Frontal cortex (tissue), 4 donors: ENCODE measurements at places on chromosomes 2 and 18. TPM values are rescaled to one million over a fixed set of nuclear protein-coding genes. Genes with fewer than 3 reads are reported as not detected.

The GALR1 gene
- total RNA-seq: under 0.01 TPM

DNA sequence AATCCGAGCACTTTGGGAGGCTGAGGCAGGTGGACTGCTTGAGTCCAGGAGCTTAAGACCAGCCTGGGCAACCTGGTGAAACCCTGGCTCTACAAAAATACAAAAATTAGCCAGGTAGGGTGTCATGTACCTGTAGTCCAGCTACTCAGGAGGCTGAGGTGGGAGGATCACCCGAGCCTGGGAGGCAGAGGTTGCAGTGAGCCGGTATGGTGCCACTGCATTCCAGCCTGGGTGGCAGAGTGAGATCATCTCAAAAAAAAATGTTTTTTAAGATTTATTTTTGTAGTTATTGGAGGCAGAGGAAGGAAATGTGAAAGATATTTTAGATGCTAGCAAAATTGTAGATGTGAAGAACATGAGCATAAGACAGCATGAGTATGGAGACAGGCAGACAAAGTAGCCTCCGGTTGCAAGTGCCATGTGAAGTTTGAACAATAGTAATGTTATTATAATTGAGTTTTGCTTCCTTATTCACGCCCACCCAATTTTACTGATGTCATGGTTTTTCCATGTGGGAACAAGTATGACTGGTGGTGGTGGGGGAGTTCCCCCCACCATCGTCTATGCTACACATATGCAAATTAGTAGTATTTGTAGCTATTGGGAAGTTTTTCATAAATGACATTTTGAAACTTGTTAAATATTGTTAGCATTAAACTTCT lies 18.0 kb downstream of the REL start:
- no peak for DNase-seq

DNA sequence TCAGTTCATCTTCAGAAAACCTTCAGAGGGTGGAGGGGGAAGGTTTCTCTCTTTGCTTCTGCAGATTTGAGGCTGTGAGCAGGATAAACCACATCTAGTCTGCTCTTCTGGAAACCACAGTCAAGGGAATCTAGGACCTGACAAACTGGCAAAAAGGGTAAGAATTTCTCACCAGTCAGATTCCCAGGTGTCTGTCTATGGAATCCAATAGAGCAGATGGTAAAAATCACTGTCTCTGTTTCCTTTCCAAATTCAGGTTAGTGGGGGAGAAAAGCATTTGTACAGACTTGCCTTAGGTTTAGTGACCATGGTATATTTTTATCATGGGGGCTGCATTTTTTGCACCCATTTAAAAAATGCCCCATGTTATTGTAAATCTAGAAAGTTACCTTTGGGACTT lies 62.2 kb upstream of the POLE4 start:
- DNase-seq: no peak

- DNase-seq: peak; percentile 65
Observed at GRCh38 chr2:88016086-88016959, at the start of gene RNU2-63P. Gene RNU2-63P, minus strand, starts transcription at chr2:88016547.

GRCh38 chr18:21991886-21992285 lies 177.5 kb upstream of the GATA6 start:
- DNase-seq: no peak

GRCh38 chr2:85788603-85789002 lies 34.8 kb downstream of the ATOH8 start:
- DNase-seq: no peak

GRCh38 chr18:8139891-8140406 lies 469.3 kb upstream of the RAB12 start:
- DNase-seq: no peak

- DNase-seq: no peak
Observed at GRCh38 chr2:29446847-29447246, 331.6 kb downstream of the CLIP4 start.

- DNase-seq: no peak
Observed at GRCh38 chr2:16623031-16623430, 42.6 kb downstream of the CYRIA start.

DNA sequence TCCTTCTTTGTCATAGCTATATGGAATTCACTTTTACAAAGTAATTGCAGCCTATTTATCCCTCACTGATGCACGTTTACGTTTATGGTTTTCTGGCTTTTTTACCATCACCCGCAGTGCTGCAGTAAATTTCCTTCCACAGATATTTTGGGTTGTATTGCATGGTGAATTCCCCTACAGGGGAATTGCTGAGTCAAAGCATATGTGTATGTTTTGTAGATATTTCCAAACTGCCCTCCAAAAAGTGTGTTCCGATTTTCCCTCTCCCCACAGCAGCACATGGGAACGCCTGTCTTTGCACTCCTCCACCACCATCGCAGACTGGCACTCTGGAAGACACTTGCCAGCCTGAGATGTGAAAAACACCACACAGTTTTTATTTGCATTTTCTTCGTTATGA lies 80.6 kb upstream of the UXS1 start:
- DNase-seq: no peak

DNA sequence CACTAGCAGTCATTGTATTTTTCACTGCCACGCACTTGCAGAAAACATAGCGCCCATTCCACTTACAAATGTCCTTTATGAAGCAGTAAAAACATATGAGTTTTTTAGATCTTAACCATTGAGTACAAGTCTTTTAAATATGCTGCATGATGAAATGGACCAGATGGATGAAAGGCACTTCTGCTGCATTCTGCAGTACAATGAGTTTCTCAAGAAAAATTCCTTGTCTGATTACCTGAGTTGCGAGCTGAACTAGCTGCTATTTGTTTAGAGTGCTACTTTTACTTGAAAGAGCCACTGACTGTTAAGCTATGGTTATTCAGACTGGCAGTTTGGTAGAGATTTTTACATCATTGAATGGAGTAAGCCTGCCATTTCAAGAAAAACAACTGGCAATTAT lies 825.5 kb upstream of the ACVR2A start:
- DNase-seq: no peak

The PJVK gene
- total RNA-seq: 2.4 TPM
